ENCODE measurements at places on chromosomes 2 and 18.

DNA sequence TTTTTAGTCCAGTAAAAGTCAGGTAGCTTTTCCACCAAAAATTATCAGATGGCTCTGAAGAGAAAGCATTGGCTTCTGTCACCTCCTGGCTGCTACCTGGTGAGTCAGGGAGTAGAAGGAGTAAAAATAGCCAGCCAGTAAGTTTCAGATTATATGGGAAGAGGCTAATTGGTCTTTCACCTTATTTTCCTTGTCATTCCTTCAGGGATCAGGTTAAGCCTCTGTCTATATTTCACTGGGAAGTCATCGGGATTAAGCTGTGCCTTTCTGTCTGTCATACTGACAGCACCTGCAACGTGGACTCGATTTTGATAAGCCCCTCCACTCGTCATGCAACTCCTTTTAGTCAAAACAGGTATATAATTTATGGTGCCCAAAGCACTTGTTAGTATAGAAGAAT is 380.7 kb upstream of the CELF4 start:
- no peak for DNase-seq

DNA sequence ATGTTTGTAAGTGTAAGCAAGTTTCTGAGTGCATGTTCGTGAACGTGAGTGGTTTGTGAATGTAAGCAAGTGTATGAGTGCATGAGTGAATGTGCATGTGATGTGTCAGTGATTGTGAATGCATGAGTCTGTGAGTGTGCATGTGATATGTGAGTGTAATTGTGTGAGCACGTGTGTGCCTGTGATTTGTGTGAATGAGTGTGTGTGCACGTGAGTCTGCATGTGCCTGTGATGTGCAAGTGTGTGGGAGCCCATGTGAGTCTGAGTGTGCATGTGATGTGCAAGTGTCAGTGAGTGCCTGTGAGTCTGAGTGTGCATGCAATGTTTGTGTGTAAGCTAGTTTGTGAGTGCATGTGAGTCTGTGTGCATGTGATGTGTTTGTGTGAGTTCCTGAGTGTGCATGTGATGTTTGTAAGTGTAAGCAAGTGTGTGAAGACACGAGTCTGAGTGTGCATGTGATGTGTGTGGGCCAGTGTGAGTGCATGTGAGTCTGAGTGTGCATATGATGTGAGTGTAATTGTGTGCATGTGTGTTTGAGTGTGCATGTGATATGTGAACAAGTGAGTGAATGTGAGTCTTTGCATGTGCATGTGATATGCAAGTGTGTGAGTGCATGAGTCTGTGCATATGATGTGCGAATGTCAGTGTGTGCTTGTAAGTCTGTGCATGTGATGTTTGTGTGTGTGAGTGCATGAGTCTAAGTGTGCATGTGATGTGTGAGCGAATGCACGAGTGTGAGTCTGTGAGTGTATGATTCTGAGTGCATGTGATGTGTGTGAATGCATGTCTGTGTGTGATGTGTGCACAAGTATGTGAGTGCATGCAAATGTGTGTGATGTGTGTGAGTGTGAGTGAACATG is 45.1 kb downstream of the COPS8 start:
- no peak for DNase-seq

- DNase-seq: no peak
These were observed 475.2 kb downstream of the EPHA4 start for GRCh38 chr2:221096706-221097567.

DNA sequence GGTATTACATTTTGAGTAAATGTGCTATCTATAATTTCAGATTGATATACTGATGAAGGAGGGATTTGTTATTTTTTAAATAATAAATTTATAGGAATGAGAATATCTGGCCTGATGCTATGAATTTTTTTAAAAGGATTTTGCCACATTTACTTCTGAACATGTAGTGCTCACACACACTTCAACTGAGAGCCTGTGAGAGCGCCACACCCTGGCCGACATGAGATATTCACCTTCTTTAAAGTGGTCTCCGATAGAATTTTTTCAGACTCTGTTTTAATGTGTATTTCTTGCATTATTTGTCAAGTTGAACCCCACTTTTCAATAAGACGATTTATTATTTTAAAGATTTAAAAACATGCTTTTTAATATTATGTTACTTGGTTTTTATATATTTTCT is 813.3 kb downstream of the DCC start:
- DNase-seq: no peak

DNA sequence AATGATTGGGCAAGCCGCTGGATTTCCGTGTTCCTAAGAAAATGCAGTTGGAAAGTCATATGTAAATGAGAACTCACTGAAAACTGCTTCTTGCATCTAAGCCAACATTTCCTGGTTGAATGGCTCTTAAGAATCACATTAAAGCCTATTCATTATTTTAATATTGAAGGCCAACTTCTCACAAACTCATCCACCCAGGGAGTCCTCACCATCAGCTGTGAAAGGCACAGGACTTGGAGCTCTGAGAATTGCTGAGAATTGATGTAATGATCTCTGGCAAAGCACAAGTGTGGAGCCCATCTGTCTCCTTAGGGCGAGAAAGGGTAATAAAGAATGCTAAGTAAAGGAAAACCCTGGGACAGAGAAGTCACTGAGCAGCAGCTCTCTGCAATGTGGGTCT is 55.9 kb upstream of the APCDD1 start:
- no peak for DNase-seq

DNA sequence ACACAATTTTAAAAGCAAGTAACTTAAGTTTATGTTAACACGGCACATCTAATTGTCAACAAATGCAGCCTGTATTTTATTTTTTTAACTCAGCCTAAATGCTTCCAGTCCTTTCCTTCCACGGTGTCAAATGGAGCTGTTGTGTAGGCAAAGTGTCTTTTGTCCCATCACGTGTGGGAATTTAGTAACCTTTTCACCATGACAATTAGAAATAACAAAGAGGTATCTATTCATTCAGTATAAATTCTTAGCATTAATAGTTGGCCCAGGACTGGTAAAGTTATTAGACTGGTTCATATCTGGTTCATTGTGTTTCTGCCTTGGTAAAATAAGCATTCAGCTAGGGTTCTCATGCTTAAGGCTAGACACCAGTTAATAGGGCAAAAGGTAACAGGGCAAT is 47.9 kb downstream of the FRZB start:
- DNase-seq: no peak

DNA sequence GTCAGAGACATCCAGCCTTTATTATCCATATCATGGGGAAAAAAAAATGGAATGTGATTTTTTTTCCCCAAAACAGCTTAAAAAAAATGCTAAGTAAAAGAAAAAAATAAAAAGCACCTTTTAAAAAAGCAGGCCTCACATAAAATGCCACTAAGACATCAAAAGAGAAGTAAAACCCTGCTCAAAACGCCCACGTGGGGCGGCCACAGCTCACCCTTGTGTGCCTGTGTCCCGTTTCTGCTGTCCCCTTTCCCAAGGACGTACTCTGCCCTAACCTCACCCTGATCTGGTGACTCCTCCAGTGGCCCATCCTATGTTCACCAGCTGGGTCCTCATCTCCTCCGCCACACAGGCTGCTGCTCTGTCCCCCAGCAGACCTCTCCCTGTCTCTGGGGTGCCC is 125.4 kb downstream of the NEDD4L start:
- DNase-seq: no peak

GRCh38 chr18:22169011-22169888 is at the start of gene GATA6:
GATA6 (plus strand) TSS chr18:22169589; CDS start chr18:22171145, 1,556 bp downstream.
- no peak for DNase-seq

- DNase-seq: no peak
These were observed 23.7 kb upstream of the MYO5B start for GRCh38 chr18:50218432-50219197.

GRCh38 chr2:109337221-109337620 is 208.2 kb downstream of the SH3RF3 start:
- DNase-seq: no peak

DNA sequence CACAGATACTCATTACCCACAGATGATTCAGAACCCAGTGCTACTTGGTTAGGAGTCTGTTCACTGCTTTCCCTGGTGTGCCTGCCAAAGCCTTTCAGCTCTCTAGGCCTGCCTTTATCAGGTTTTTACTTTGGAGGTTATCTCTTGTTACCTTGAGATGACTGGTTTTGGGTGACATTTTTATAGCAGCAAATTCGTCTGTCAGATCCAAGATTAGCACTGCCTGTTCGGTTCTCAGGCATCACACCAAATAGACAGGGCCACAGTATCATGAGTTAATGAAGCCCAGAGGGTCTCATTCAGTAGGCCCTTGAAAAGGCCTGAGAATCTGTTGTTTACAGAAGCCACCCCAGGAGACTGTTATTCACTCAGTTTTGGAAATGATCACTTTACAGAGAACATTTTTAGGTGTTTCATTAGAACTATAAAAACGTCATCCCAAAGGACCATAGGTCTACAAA is 121.2 kb downstream of the OSBPL6 start:
- DNase-seq: no peak

DNA sequence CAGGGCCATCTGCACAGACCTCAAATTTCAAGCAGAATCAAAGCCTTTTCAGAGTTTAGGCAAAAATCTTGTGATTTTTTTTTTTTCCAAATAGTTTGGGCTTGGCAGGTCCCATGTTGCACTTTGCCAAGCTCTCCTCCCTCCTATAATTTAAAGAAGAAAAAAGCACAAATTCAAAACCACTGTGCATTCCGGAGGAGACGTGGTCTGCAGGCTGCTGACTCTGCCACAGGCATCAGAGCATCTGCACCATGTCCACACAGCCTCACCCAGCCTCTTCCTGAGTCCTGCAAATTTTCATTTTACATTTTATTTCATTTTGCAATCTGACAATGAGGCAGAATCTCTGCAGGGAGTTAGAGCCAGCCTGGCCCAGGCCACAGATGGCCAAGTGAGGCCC is 15.7 kb upstream of the GPC1 start:
- no peak for DNase-seq

DNA sequence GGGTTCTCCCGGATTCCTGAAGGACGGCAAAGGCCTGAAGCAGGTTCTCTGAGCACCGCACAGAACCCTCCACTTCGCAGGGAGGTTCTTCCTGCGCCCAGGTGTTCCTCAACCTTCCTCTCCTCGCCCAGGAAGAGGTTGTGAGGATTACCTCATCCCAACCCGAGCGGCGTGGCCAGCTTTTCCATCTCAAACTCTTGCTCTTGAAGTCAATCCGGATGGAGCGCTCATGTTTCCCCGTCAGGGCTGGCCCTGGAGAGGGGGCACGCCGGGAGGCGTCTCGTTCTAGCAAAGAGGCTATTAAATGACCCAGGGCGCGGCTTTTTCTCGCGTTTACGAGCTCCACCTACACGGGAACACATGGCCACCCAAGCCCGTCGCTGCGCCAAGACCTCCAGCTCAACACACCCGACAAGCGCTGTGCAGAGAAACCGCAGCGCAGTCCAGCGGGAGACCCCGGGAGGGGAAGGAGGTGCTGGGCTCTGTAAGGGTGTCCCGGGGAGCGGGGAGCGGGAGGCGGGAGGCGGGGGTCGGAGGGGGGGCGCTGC is 540 bp upstream of the RAB10 start:
- no peak for DNase-seq

- DNase-seq: no peak
These were observed 76.7 kb downstream of the FHOD3 start for GRCh38 chr18:36374262-36374661.

DNA sequence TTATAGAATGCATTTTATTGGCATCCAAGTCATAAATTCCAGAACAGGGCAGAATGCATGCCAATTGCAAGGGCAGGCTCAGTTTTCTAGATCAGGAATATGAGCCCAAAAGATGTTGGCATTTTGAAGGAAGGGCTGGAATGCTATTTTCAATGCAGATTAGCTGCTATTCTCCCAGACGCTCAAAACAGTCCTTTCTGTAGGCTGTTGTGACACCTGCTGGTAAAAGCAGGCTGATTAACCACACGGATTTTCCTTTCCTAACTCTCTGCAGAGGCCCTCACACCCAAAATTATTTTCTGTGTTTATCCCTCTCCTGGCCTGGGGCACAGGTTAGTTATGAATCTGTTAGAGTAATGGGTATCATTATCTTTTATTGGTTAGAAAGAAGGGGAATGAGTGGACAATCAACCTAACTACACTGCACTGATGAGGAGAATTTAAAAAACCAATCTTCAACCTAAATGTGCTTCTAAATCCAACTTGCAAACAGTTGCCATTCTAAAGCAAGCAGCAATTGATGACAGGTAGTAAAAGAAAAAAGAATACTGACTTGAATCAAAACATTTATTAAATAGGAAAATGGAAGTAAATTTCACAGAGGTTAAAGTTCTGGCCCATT is 94.0 kb downstream of the PLA2R1 start:
- DNase-seq: no peak

DNA sequence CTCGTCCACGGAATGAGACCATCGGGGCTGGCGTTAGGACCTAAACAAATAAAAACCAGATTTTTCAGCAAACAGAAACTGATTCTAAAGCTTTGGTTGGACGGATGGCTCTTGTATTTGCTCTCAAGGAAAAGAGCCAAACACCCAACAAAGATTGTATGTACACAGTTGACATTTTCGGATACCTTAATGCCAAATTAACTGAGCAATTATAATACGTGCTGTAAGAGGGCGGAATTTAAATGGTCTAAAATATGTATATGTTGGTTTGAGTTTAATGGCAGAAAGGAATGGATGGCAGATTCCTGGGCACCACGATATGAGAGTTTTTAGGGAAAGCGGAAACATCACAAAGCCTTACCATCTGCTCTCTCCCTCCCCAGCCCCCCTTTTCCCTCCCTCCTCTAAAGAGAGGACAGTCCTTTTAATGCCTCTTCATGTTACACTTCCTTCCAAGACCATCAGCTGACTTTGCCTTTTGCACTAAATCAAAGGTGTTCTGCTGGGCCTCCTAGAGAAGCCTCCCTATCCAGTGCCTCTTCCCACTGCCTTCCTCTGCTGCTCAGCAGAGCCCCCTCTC is 33.3 kb downstream of the STAT1 start:
- no peak for DNase-seq

DNA sequence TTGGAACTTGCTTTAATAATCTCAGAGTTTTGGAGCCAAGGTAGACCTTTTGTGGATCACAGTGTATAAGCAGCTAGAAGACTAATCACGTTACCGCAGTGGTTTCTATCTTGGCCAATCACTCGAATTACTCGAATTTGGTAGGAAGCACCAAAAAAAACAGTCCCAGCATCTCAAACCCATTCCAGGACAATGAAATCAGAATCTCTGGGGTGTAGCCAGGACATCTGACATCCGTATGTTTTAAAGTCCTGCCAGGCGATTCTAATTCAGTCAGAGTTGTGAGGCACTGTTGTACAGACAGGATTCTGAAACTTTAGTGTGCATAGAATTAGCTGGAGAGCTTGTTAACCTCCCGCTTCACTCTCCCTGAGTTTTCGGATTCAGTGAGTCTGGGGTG is 30.8 kb downstream of the GRHL1 start:
- DNase-seq: no peak
